ENCODE measurements at places on chromosomes 4 and X.

DNA sequence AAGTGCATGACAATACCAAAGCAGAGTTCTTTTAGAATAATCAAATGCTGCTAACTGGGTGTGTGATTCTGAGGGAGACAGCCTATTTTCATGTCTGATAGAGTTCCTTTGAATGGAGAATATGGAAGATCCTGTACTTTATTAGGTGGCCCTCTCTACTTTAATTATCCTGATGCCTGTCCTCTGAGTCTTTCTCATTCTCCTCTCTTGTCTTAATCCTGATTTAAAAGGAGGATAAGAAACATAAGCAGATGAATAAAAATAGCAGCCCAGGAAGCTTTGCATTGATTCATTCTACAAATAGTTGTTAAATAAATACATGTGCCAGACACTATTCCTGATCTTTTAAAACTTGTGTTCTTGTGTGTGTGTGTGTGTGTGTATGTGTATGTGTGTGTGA is 387.3 kb downstream of the SPRY1 start:
- no peak for DNase-seq

GRCh38 chr4:37528166-37528885 is 157.8 kb downstream of the RELL1 start:
- no peak for DNase-seq

GRCh38 chr4:187188118-187188517 is 464.5 kb upstream of the FAT1 start:
- DNase-seq = no peak

DNA sequence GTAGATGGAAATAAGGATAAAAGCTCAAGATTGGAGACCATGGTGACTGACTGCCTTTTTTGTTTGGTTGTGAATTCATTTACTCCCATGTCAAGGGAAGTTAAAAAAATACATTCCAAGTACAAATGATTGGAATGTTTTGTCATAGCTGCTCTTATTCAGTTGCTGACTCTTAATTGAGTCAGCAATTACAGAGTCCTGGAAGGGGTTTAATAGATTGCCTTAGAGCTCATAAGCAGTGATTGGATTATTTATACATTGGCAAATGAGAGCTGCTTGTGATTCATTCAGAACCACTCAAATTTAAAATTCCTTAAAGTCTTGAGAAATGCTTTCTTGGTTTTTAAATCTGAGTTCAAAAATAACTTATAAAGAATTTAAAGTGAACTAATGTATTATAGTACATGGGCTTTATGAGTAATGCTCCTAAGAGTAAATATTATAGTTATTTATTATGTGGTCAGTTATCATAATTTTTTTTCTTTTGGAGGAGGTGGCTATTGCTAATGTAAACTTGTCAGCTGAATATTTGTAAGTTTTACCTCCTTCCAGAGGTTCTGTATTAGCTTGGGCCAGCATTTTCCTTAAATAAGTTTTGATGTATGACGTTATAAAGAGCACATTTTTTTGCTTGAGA is 13.6 kb downstream of the JADE1 start:
- DNase-seq = peak; percentile 48

DNA sequence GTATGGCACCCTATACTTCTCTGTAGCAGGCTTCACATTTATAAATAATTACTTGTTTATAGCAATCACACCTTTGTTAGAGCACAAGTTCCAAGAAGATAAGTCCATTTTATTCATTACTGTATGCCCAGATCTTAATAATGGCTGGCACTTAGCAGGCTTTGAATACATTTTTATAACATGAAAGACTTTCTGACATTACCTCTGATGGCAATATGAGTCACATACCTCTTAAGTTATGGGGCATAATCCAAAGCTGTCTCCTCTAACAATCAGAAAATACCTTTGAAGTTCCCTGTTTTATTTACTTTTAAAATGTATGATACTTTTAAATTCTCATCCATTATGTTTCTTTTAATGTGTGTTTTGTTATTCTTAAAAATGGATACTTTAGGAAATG is 12.2 kb downstream of the SCRG1 start:
- DNase-seq = no peak

DNA sequence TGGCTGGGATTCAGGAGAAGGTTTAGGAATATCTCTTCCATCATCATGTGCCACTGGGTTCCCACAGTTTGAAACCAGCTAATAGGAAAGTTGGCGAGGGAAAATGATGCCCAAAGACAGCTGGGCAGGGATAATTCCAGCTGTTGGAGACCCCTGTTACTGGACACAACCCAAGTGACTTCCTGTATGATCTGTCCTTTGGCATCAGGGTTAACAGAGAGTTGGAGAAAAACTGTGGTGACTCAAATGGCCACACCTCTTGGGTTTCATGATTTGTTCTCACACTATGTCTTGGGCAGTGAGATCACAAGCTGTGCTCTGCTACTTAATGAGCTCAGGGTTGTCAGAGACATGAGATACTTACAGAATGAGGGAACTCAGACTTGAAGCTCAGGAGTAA is 3.8 kb downstream of the FGF16 start:
- peak; percentile 2 for DNase-seq

GRCh38 chr4:16858275-16858752 is 40.1 kb downstream of the LDB2 start:
- no peak for DNase-seq

DNA sequence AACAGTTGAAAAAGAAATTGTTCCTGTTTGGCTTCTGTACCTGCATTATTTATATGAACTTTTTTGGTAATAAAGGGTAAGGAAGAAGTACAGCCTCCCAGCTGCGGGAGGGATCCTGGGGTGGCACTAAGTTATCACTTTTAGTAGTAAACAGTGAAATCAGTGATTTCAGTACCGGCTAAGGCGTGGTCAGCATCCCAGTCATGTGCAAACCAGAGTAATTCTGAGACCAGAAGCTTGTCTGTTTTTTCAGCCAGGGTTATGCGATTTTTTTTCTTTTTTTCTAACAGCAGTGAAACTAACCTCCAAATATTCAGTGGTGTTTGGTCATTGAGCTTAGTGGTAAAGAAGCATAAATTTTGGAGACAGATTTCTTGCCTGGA is 3.3 kb downstream of the EGF start:
- DNase-seq = no peak

DNA sequence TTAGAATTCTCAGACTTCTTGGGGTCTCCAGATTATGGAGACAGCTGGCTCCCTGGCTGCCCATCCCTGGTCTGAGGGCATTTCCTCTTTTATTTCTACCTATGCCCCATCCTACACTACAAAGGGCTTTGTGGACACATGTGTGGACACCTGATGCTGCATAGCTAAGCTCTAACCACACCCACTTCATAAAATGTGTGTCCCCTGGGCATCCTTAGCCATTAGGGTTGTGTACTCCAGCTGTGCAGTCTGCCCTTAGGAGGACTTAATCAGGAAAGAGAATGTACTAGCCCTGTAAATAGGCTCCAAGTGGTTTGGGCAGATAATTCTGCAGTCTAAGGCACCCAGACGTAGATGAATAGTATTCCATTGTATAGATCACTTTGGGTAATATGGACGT is 47.0 kb downstream of the COQ2 start:
- DNase-seq = peak; percentile 18

DNA sequence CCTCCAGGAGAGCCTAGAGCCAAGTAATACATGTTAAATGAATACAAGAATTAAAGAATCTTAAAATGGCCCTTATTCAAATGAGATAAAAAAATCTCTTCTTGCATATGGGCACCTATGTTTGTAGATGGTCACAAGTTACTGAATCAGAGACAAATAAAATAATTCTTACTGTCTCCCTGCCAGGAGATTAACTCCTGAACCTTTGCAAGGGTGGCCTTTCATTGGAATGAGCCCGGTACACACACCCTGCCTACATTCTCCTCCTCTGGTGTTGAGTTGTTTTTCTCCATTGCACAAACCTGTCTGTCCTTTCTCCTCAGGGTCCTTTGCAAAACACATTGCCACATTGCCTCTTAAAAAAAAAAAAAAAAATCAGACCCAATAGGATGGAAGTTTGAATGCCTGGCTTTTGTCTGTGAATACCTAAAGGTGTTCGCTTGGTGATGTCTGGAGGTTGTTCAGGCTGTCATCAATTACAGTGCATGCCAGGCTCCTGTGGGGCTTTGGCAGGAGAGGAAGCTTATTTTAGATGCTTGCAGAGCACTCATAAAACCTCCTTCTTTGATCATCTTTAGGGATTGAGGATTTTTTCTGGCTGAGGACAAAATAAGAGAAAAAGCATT is 8.3 kb upstream of the TMEM154 start:
- no peak for DNase-seq

DNA sequence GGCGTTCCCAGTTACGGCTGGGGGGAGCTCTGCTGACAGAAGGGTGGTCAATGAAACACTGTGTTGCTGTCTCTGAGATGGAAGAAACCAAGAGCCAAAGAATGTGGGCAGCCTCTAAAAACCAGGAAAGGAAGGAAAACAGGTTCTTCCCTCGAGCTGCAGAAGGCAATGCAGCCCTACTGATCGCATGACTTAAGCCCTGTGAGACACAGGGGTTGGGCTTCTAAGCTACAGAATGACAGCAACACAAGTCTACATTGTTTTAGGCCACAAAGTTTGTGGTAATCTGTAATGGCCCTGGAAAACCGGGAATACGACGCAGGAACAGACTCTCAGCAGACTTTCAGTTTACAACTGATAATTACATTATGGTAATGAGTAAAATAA is 38.2 kb upstream of the MTNR1A start:
- DNase-seq = no peak

DNA sequence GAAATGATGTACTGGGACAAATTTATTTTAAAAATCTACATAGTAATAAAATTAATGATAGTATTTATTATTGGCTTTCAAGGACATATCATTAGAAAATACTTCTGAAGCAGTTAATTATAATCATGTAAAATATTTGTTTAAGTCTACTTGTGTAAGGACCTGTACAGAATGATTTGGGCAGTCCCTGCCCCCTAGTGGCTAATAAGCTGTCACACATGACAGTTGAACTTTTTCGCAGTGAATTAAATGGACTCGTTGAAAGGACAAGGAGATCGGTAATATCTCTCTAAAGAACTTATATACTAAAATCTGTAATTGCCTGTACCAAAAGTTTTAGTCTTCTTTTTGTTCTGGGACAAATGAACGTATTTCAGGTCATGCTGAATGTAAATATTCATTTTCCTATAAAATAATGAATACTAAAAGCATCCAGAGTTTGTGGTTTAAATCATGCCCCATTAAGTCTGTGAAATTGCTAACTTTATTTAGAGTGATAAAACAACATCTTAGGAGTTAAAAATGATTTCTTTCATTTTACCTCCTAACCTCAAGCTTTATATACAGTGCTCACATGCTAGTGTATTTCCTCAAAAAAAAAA is 13.6 kb downstream of the EXOC1 start:
- peak; percentile 73 for DNase-seq

GRCh38 chr4:177092807-177093206 is 216.9 kb upstream of the NEIL3 start:
- DNase-seq = no peak

- DNase-seq = no peak
Measured at GRCh38 chr4:10607206-10607605, 77.4 kb downstream of the CLNK start.

- DNase-seq = no peak
Measured at GRCh38 chrX:38652934-38653442, 91.6 kb downstream of the TSPAN7 start.

DNA sequence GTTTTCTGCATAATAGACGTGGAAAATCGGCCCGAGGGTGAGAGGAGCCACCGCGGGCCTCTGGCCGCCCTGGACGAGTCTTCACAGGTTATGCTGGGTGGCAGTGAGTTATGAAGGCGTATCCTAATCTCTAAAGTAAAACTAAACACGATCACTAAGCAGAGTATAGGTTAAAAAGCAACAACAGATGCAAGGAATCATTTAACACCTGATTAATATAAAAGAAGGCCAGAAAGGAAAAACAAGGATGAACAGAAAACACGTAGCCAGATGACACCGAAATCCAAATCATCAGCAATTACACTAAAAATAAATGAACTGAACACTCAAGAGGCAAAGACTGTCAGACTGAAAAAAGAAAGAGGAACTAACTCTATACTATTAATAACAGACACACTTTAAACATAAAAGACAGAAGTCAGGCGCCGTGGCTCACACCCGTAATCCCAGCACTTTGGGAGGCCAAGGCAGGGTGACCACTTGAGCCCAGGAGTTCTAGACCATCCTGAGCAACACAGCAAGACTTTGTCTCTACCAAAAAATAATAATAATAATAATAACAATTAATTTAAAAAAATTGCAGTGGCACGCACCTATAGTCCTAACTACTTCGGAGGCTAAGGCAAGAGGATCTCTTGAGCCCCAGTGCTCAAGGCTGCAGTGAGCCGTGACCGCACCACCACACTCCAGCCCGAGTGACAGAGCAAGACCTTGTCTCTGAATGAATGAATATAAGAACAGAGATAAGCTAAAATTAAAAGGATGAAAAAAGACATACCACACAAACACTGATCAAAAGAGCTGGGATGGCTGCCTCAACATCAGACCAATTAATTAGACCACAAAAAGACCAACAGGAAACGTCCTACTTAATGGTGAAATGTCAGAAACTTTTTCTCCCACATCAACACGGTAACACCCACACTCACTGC is 30.0 kb downstream of the CTBP1 start:
- DNase-seq = no peak

DNA sequence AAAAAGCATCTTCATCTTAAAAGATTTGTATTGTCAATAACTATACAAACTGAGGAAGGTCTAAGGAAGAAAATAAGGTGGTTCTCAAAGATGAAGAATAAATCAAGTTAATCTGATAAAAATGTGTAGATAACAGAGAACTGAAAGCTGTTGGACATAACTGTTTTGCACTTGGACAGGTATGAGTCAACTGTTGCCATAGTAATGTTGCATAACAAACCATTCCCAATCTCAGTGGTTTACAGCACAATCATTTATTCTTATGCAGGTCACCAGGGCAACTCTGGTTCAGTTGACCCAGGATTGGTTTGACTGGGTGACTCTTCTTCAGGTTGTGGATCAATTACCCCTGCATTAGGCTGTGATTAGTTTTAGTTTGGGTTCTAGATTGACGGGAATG is 2197.7 kb downstream of the ARAP2 start:
- DNase-seq = no peak

GRCh38 chr4:88101165-88101564 is 57.3 kb downstream of the ABCG2 start:
- no peak for DNase-seq

DNA sequence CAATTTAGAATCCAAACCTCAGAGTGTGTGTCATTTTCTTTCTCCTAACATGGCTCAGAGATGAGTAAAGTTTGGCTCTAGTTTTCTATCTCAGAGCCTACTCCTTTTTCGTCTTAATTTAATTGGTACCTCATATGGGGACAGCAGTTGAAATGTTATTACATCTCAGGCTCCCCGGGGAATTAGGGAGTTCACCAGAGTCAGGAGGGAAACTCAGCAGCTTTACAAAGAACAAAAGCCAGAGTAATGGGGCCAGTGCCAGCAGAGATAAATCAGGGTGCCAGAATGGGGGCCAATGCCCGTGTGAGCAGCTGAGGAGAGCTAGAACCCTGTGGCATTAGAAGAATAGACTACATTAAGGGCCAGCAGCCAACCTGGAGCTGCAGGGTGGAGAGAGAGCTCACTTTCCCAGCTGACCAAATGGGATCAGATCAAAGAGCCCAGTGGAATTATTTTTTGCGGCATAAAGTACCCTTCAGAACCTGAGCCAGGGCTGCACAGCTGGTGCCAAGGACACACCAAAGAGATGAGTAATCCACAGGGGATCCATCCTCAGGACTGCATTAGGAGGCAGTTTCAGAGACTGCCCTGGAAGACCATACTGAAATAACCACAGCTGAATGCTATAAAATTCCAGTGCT is 207.1 kb upstream of the DKK2 start:
- peak; percentile 41 for DNase-seq

- no peak for DNase-seq
Measured at GRCh38 chr4:174457468-174457867, 64.8 kb downstream of the HPGD start.

GRCh38 chr4:172721659-172722058 is 447.0 kb upstream of the GALNT7 start:
- DNase-seq = no peak

- DNase-seq = no peak
Measured at GRCh38 chr4:8316251-8316771, 46.8 kb downstream of the HTRA3 start.
